CD4-positive, alpha-beta T cell treated with Interleukin-1 beta for 1 hour (primary cell): ENCODE measurements at places on chromosomes 3 and 15.

GRCh38 chr15:80242132-80242769 is 9.8 kb downstream of the CTXND1 start:
- no peak for DNase-seq

DNA sequence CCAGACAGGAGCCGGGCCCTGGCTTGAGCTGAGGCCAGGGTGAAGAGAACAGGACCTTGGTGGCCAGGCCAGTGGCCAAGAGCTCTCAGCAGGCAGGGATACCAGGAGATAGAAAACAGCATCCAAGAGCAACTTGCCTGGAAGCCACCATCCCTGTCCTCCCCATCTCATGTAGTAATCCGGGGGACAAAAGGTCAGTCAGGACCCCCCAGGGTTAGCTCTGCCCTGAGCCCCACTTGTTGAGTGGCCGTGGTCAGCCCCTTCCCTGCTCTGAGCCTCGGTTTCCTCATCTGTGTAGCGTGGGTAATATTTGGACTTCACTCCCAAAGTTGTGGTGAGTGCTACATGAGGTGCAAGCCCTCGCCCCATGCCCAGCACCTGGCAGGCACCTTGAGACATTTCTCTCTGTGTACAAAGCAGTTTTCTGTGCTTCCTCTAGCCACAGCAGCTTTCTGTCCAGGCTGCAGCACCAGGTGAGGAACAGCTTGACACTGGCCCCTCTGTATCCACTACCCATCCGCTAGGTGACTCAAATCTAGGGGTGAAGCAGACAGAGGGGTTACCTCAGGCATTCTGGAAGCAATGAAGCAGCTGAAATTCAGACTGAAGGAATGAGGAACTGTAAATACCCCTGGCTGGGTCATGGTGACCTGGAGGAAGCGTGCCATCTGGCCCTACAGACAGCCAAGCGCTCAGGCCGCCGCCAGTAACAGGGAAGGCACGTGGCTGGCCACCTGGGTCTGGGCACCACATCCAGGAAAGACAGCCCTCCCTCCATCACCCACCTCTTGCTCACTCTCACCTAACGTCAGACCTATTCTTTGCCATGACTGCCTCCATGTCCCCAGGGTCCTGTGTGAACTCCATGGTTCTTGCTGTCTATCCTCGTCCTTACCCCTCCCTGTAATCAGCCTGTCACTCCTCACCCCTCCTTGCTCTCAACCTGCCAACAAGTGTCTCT is 6.7 kb downstream of the CISH start:
- no peak for DNase-seq

GRCh38 chr3:120850381-120851295 is 57.4 kb upstream of the STXBP5L start:
- no peak for DNase-seq

DNA sequence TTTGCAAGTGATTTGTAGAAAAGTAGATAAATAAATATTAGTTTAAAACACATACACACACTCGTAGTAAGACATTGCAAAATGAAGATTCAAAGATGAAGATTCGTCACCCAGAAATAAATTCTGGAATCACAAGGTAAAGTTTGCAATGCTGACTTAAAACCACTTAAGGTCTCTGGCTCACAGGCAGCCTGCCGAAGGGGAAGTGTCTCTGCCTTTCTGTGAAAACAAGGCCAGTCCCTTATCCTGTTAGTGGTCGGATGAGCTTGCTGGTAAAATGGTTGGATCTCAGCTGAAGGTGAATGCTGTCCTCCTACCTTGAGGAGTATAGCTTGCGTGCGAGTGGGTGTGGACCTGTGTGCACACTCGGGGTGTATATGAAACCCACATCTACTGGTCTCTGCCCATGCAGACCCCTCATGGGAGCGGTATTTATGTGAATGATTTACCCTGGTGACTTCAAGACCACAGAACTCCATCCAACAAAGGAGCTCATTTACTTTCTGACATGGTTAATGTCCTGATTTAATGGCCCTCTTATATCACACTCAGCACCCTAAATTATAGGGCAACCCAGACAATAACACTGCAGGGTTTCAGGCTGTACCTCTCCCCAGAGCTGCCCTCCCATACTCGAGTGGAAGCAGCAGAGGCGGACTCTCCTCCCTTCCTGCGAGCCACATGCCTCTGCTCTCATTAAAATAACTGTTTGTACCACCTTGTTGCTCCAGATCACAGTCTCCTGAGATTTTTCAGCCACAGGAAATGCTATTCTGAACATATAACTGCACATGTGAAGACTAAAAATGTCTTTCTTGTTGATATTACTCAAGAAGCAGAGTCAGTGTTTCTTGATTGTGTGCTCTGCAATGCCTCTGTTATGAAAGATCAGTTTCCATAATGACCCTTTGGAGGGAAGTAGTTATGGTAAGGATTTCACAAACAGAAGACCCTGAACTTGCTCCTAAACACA is 45.9 kb upstream of the ALDH1A3 start:
- no peak for DNase-seq

DNA sequence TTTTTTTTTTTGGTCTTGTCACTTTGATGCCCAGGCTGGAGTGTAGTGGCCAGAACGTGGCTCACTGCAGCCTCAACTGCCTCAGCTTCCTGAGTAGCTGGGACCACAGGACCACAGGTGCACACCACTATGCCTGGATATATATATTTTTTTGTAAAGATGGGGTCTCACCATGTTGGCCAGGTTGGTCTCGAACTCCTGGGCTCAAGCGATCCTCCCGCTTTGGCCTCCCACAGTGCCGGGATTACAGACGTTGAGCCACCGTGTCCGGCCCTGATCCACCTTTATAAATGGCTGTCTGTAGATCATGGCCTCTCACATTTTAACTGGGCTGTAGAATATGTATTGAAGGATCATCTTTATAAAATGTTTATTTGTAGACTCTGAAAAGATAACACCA is 1.9 kb upstream of the EIF3J start:
- DNase-seq: no peak

DNA sequence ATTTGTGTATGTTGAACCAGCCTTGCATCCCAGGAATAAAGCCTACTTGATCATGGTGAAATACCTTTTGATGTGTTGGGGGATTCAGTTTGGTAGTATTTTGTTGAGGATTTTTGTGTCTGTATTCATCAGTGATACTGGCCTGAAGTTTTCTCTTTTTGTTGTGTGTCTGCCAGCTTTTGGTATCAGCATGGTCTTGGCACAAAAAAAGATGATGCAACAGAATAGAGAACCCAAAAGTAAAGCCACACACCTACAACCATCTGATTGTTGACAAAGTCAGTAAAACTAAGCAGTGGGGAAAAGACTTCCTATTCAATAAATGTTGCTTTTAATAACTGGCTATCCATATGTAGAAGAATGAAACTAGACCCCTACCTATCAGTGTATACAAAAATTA is 77.6 kb downstream of the TCF12 start:
- no peak for DNase-seq

GRCh38 chr15:76793162-76793561 is 112.0 kb downstream of the SCAPER start:
- DNase-seq: no peak

GRCh38 chr3:45212095-45212468 is 14.0 kb downstream of the TMEM158 start:
- DNase-seq: no peak

GRCh38 chr3:122271246-122271898 is 53.7 kb upstream of the CSTA start:
- no peak for DNase-seq

- no peak for DNase-seq
Observed at GRCh38 chr15:73522011-73522410, 79.0 kb downstream of the REC114 start.

- DNase-seq: no peak
Observed at GRCh38 chr15:38226608-38227266, 25.9 kb upstream of the SPRED1 start.

GRCh38 chr3:160184655-160185054 is 40.6 kb upstream of the C3orf80 start:
- no peak for DNase-seq

DNA sequence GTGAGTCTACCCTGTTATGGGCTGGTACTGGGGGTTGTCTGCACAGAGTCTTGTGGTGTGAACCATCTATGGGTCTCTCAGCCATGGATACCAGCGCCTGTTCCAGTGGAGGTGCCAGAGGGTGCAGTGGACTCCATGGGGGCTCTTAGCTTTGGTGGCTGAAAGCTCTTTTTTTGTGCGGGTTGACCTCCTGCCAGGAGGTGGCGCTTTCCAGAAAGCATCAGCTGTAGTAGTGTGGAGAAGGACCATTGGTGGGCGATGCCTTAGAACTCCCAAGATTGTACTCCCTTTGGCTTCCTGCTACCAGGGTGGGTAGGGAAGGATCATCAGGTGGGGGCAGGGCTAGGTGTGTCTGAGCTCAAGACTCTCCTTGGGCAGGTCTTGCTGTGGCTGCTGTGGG is 602.6 kb downstream of the RSL24D1 start:
- no peak for DNase-seq

GRCh38 chr3:98612996-98613517 is 19.6 kb upstream of the CPOX start:
- no peak for DNase-seq

DNA sequence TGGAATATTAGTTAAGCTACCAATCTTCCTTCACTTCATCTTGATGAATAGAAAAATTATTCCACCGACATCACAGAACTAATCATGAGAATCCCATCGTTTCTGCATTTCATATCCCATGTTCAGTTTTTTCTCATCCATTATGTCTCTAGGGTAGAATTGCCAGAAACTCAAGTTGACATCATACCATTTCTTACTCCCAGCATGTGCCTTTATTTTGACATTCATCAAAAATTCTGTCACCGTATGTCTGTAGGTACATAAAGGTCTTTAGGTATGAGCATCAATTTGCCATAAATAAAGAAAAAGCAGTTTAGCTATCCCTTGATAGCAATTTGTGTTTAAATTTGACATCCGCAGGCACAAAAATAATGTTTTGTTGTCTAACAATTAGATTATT is 175.5 kb upstream of the ROBO2 start:
- DNase-seq: no peak

DNA sequence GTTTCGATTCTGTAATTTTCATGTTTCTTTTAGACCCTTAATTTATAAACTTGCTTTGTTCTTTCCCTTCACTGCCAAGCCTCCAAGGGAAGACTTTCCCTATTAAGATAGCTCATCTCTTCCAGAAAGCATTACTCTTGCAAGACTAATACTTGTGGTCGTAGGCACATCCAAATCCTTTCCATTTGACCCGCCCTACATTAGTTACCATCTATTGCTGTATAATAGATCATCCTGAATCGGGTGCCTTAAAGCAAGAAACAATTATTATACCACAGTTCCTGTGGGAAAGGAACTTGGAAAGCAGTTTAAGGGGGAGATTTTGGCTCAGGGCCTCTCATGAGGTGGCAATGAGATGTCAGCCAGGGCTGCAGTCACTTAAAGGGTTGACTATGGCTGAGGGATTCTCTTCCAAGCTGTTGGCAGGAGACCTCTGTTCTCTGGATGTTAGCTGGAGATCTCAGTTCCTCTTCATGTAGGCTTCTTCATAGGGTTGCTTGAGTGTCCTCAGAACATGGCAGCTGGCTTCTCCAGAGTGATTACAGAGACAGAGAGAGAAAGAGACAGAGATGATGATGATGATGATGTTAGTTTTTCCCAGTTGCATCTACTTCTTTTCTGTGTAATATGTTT is 570.4 kb upstream of the TGFBR2 start:
- DNase-seq: no peak

- no peak for DNase-seq
Observed at GRCh38 chr15:56534728-56535127, 69.8 kb upstream of the MNS1 start.

- peak; percentile 72 for DNase-seq
Observed at GRCh38 chr15:44738340-44738984, 2.1 kb downstream of the TRIM69 start.

DNA sequence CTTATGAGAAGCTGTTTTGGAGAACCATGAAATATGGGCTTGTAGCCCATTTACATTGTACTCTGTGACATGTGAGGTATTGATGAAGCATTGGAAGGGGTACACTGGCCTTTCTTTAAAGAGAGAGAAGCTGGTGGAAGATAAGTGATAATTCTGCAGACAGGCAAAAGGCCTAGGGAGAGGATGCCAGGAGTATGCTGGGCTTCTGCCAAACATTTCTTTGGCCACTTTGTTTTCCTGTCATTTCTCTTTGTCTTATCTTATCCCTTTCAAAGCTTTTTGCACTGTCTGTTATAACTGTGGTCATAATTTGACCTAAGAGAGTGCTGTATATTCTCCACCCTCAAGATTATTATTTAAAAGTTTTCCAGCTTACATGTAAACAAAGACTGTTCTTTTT is 109.6 kb upstream of the SEMA6D start:
- no peak for DNase-seq

GRCh38 chr15:65323071-65323511 is 18.6 kb downstream of the RNU5B-1 start:
- DNase-seq: no peak

DNA sequence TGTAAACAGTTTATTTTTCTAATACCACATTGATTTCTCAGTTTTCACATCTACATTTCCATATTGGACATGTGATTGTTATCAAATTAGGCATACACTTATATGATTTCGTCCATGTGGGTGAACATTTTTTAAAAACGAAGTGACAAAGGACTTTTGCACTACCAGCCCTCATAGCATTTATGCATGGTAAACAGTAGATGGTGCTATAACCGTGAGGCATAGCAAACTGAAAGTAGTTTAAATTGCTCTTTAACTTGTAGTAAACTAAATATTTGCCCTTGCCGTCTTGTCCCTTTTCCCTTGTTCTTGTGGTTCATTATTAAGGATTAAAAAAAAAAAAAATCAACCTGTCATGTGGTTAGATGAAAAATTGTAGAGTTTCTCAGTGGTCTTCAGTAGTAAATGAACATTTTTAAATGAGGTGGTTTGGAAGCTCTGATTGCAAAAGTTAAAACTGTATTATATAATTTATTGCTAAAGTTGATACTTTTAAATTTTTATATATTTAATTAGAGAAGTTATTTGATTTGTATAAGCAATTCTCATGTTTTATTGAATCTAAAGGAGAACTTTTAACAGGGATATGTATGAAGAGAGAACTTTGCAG is 24.0 kb downstream of the STX19 start:
- DNase-seq: peak; percentile 63

GRCh38 chr3:27577504-27577903 is 93.3 kb upstream of the SLC4A7 start:
- DNase-seq: no peak
